ENCODE measurements at places on chromosomes 12 and 14. TPM values are rescaled to one million over a fixed set of nuclear protein-coding genes. Genes with fewer than 3 reads are reported as not detected.

The KRAS gene
- 18.6 TPM for total RNA-seq

The KLHL33 gene
- total RNA-seq, result not detected

The B3GNT4 gene
- 0.35 TPM for total RNA-seq

DNA sequence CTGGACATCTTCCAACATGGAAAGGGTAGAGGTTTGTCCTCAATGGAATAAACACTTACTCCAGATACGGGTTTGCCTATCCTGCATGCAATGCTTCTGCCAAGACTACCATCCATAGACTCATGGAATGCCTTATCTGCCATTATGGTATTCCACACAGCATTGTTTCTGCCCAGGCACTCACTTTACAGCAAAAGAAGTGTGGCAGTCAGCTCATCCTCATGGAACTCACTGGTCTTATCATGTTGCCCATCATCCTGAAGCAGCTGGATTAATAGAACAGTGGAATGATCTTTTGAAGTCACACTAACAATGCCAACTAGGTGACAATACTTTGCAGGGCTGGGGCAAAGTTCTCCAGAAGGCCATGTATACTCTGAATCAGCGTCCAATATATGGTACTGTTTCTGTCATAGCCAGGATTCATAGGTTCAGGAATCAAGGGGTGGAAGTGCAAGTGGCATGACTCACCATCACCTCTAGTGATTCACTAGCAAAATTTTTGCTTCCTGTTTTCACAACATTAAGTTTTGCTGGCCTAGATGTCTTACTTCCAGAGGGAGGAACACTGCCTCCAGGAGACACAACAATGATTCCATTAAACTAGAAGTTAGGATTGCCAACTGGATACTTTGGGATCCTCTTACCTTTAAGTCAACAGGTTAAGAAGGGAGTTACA is 140.4 kb downstream of the SLC35F4 start:
- no peak for DNase-seq

DNA sequence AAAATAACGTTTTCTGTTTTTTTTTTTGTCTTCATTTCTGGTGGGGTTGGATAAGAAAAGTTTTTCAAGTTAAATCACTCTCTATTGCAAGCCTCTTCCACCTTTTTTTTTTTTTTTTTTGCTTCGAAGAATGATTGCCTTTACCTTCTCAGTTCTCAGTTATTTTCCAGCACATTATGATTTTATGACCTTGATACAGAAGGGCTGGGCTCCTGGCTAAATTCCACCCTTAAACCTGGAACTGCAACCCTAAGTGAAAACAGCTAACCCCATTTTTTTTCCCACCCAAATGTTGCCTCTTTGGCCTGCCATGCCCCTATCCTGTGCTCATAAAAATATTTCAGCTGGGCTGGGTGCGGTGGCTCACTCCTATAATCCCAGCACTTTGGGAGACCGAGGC is 31.4 kb downstream of the PSEN1 start:
- DNase-seq, result no peak

GRCh38 chr12:110790301-110790700 is 47.6 kb upstream of the PPP1CC start:
- no peak for DNase-seq

DNA sequence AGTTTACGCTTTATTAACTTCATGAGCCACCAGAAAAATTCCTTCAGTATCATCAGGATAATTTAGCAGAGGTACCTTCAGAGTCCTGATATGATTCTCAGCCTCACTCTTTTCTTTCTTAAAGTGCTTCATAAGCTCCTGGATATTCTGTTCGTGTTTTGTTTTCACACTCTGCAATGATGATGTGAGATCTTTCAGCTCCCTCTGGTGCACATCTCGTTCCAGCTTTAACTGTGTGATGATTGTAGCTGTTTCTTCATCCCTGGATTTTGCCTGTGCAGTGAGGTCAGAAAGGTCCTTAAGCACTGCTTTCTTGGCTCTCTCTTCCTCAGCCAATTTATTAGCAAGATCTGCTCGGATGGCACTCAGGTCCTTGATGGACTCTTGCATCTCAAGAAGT is 156.7 kb downstream of the CEP128 start:
- DNase-seq, result no peak

The RERG gene
- total RNA-seq, result not detected

GRCh38 chr14:51849097-51849496 is 11.3 kb upstream of the GNG2 start:
- DNase-seq, result no peak

- DNase-seq, result no peak
Observed at GRCh38 chr14:99420711-99421110, 59.9 kb downstream of the SETD3 start.

The OAS2 gene
- 0.99 TPM for total RNA-seq

DNA sequence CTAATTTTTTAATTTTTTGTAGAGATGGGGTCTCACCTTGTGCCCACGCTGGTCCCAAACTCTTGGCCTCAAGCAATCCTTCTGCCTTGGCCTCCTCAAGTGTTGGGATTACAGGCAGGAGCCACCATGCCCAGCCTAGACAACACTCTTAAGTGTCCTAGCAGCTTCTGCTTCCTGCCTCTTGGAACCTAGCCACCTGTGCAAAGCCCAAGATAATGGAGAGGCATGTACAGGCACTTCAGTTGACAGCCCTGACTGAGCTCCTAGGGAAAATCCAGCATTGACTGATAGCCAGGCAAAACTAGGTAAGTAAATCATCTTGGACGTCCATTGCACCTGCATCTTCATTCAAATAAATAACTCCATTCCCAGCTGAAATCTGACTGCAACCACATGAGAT is 15.5 kb downstream of the COX14 start:
- no peak for DNase-seq

GRCh38 chr14:104307627-104308401 is 169.4 kb downstream of the KIF26A start:
- no peak for DNase-seq

- DNase-seq, result no peak
Observed at GRCh38 chr12:12336049-12336411, 14.0 kb downstream of the MANSC1 start.

- DNase-seq, result no peak
Observed at GRCh38 chr12:57467915-57468314, 8.3 kb downstream of the GLI1 start.

The KCTD10 gene
- total RNA-seq, result 22.6 TPM

DNA sequence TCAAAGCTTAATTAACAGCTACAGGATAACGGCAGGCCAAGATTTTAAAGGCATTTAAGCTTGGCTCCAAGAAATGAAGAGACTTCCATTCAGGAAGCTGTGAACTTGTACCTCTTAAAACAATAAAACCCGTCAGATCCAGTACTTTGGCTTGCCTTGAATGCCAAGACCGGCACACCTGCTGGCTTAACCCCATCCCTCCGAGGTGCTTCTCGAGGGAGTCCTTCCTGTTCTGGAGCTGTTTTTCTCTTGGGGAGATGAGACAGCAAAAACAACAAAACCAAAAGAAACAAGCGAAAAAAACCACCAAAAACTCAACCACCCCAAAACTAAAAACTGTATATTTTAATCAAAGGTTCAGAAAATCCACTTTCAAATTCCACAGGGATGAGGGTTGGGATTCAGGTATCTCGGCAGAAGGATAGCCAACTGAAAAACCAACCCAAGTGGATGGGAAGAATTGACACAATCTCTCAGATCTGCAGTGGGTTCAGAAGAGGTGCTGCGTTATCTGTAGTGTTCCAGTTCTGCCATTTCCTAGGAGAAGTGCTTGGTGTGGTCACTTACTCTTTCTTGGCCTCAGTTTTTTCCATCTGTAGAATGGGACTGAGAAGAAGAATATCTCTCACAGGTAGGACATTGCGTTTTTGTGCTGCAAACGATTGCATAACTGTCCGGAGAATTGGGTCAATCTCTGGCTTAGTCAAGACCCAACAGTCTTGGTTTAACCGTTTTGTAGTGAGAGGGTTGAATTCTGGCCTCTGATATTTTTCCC is 420.1 kb downstream of the VRK1 start:
- no peak for DNase-seq

- DNase-seq, result no peak
Observed at GRCh38 chr12:78037707-78038106, 207.0 kb downstream of the NAV3 start.

GRCh38 chr12:51921017-51921725 is 13.9 kb downstream of the ACVRL1 start:
- DNase-seq, result no peak

The FITM1 gene
- total RNA-seq, result 0.45 TPM

- DNase-seq, result no peak
Observed at GRCh38 chr14:93688239-93688666, 100.0 kb downstream of the PRIMA1 start.

The HAL gene
- total RNA-seq, result 4.3 TPM

DNA sequence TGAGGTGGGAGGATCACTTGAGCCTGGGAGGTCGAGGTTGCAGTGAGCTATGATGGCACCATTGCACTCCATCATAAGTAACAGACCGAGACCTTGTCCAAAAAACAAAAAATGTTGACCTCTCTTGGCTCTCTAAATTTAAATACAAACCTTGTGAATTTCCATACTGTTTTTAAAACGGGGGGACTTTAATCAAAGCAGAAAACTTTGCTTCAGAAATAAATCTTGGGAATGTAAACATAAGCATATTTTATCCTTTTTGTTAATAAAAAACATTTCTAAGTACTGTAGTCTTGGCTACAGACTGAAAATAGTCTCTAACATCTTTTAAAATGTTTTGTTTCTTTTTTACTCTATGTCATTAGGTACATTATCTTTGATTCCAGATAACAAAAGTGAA is 130.7 kb upstream of the RASSF8 start:
- DNase-seq, result no peak

GRCh38 chr12:118337194-118337838 is 35.4 kb downstream of the TAOK3 start:
- no peak for DNase-seq

The BRF1 gene
- total RNA-seq, result 17.1 TPM

GRCh38 chr12:123120452-123121166 is 30.3 kb downstream of the PITPNM2 start:
- DNase-seq, result no peak

DNA sequence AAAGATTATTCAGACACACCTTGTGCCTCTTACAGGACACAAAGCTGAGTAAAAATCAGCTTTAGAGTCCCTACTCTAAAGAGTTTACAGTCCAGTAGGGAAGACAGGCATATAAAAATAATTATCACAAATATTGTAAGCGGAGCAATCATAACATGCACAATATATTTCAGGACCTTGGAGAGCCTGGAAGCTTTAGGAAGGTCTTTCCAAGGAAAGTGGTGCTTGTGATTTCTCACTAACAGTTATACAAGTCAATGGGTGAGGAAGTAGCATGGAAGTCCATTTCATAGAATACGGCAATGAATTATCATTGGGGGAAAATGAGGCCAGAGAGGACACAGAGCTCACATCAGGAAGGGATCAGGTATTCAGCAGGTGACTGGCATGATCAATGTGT is 268.3 kb downstream of the C12orf50 start:
- DNase-seq, result no peak

The P2RX7 gene
- total RNA-seq, result 1.2 TPM

- no peak for DNase-seq
Observed at GRCh38 chr12:25186788-25187402, 8.1 kb downstream of the DNAI7 start.

DNA sequence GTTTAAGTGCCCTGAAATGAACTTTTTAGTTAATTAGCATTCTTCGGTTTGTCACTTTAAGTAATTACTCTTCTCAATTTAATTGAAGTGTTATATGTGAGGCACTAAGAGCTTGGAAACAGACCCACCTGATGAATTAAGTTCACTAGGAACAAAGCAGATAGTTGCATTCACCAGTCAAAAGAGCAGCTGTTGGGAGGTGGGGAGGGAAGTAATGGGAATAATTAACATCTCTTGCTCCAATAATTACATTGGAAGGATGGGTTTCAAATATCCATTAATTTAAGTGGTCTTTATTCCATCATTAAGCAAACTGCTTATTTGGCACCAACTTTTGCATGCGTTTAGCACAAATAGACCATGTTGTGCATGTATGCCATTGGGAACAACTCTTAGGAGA is 667.2 kb downstream of the GALC start:
- DNase-seq, result no peak

All from NCI-H460 (cell line).